NCI-H1417 treated with DMSO at 0.1 percent for 48 hours (cell line): ENCODE measurements at places on chromosomes 1 and 21.

- no peak for DNase-seq
Observed at GRCh38 chr1:95028954-95029353, 43.8 kb downstream of the ALG14 start.

DNA sequence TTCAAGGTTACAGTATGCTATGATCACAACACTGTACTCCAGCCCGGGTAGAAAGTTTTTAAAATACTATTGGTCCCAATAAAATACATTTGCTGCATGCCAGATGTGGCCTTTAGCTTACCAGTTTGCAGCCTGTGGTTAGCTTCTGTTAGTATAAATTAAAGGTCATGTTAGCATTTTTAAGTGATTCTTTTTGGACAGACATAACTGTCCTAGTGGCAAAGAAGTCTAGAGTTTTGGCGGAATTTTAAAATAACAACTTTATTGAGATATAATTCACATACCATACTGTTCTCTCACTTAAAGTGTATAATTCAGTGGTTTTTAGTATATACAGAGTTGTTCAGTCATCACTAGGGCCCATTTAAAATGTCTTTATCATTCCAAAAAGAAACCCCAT, 24.3 kb upstream of the TMEM39B start:
- DNase-seq = no peak

DNA sequence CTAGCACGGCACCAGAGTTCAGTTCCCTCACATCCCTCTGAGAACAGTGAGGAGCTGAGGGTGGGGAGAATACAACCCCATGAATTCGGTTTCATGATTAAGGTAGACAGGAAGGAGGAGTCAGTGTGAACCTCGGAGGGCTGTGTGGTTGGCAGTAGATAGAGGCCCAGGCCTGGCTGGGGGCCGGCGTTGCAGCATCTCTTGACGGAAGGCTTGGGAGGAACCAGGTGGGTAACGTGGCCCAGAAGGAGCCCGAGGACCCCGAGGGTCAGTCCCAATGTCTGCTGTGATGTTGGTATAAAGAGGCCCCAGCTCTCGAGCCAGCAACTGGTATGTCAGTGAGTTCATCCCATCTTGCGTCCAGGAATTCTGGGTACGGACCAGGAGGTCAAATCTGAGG, 5.5 kb downstream of the PPOX start:
- DNase-seq = no peak

DNA sequence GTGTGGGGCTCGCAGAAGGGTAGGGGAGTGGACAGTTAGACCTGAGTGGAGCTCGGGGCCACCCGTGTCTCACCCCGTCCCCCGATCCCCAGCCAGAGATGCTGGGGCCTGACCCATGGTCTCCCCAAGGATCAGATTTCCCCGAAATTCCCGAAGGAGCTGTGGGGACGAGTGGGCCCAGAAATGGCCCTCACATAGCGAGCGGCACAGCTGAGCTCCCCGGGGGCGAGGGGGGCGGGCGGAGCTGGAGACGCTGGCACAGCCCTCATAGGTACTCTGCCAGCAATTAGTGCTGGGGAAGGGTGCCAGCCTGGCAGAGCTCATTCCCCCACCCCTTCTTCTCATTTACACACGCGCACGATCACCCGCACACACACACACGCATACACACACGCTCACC, 9.2 kb downstream of the CASZ1 start:
- DNase-seq = no peak

DNA sequence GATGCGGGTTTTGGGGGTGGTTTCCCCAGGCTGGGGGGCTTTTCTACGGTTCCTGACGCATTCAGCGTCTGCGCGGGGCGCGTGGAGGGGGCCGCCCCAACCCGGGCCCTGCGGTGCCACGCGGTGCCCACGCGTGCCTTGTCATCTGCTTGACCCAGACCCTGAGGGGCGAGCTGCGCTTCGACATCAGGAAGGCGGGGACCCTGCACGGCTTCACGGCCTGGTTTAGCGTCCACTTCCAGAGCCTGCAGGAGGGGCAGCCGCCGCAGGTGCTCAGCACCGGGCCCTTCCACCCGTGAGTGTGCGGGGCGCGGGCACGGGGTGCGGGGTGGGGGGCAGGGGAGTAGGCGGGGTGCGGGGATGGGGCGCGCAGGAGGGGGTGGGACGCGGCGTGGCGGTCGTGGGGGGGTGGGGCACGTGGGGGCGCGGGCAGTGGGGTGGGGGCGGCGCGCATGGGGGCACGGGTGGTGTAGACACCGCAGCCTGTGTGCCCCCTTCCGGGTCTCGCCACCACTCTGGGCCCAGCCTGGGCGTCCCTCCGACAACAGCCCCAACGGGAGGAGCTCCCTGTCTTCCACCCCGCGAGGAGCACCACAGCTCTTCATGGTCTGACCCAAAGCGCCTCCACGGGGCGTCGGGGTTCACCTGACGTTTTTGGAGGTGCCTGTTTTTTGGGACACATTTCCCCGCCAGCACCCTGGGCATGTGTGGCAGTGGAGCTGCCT, 26.3 kb downstream of the PRMT2 start:
- DNase-seq = no peak

DNA sequence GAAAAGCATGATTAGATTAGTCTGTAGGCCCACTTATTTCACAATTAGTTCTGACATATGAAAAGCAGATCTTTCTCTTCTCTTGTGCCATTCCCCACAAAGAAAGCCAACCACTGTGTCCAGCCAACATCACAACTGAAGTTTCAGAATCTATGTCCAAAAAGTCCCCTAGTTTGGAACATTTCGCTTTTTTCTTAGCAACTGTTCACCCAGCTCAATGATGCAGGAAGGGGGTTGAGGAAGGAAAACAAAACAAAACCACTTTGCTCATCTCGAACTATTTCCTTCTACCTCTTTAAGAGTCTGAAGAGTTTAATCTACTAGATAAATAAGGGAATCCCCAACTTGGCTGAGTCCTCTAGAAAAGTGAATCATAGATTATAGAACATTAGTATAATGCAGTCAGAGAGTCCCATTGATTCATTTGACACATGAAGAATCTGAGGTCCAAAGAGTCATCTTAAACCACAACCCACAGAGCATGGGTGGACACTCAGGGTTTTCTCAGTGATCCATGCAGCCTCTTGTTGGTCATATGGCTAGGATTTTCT, 159.3 kb upstream of the SGIP1 start:
- no peak for DNase-seq

GRCh38 chr1:24201941-24202440, 14.9 kb upstream of the IFNLR1 start:
- no peak for DNase-seq

- no peak for DNase-seq
Observed at GRCh38 chr1:63828322-63829044, 54.7 kb downstream of the ROR1 start.

DNA sequence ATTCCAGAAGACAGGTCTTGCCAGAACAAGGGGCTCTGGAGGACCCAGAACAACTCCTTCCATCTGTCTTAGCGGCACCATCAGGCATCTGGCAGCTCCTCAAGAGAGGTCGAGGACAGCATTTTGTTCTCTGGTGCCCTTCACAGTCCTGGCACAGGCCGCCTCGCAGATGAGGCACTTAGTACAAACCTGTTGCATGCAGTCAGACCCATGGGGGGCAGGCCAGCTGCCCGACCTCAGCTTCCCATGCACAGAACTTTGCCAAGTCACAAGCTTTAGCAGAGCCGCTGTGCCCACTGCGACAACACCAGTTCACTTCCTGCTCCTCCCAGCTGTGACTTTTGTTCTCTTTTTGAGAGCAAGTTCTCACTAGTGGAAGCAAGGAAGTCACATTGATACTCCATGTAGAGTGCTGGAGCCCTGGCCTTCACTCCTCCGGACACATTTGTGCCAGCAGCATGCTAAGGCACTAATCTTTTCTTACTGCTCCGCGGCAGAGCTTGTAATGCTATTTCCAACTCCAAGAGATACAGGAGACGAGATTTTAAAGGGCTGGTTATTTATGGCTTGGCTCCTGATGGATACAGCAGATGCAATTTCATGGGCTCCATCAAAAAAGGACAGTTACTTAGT, 44.6 kb downstream of the HMGB4 start:
- no peak for DNase-seq

DNA sequence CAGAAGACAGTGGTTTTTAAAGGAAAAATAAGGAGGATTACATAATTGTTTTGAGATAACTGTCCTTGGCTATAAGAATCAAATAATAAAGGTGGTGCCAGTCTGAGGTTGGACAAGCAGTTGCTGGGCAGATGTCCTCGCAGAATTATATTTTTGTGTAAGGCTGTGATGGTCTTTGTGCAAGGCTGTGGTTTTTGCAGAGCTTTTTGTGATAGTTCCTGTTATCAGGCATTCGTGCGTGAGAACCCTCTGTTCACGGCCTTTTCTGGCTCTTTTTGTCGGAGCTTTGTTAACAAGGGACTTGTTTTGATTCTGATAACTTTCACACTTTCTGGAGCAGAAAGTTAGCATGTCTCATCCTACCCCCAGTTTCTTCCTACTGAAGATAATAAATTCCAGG, 33.4 kb downstream of the SH3BP5L start:
- DNase-seq = no peak

- no peak for DNase-seq
Observed at GRCh38 chr1:206551296-206551985, 44.1 kb downstream of the RASSF5 start.

DNA sequence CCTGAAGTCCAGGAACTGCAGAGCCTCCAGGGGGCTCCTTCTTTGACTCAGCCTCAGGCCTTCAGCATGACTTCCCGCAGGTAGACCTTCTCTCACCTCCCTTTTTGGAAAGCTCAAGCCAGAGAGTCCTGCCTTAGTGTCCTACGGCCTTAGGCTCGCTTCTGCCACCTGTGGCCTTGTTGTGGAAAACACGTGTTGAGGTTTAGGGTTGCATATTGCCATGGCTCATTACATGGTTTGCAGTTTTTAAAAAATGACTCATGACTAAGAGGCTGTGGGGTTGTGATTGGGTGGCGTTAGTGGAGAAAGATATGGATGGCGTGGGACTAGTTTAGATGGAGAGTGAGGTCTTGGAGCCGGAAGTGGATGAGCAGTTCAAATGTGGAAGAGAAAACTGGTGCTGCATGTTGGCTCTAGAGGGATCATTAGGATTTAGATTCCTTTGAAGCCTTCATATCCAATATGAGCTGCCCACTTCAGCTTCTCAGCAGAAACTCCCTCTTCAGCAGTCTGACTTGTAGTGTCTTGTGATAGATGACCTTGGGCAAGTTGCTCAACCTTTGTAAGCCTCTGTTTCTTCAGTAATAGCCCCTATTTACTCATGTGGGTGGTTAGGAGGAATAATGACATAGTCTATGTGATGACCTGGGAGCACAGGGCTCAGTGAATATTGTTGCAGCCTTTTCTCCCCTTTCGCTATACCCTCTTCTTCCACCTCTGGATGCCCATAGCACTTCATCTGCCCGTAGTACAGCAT, 6.5 kb upstream of the FGGY start:
- no peak for DNase-seq
